ENCODE measurements at places on chromosomes 7 and 10.

- no peak for DNase-seq
These were observed 30.2 kb upstream of the SEMA3D start for GRCh38 chr7:85217085-85217484.

GRCh38 chr7:4692055-4692454 lies 10.0 kb downstream of the FOXK1 start:
- DNase-seq = no peak

DNA sequence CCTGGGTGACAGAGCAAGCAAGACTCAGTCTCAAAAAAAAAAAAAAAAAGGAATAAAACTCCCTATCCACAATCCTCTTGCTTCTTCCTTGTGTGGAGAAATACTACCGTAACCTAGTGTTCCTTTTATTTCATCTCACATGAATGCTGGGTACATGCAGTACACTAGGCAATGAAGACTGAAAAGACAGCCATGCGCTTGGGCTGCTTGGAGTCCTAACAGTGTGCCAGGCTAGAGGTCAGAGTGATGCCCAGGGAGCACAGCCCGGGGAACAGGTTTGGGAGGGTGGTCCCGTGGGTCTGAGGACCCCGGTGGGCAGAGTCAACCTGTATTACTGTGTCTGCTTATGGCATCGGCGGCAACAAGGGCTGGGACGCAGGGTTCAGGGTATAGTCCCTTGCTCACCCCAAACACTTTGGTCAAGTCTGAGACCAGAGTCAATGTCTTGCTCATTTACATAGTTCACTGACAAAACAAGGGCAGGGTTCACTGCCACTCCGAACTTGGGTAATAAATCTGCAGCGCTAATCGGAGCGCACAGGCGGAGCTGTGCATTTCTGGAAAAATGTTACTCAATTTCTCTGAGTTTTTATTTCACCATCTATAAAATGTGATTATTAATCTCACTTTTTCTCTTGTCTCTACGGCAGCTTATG lies 118.0 kb downstream of the CLEC2L start:
- no peak for DNase-seq

GRCh38 chr10:44039599-44039998 lies 345.3 kb downstream of the CXCL12 start:
- DNase-seq = no peak

- peak; percentile 91 for DNase-seq
These were observed 64.0 kb upstream of the CACUL1 start for GRCh38 chr10:118818621-118819221.
